ENCODE measurements at places on chromosomes 11 and 22. TPM values are rescaled to one million over a fixed set of nuclear protein-coding genes. Genes with fewer than 3 reads are reported as not detected.
A peak's percentile ranks its signal among the peaks of the same experiment; 100 is the strongest.

- peak; percentile 4 for DNase-seq
Measured at GRCh38 chr11:58958500-58958899, 19.2 kb downstream of the GLYATL1 start.

- peak; percentile 53 for DNase-seq
Measured at GRCh38 chr11:134139873-134140331, 71.0 kb downstream of the JAM3 start.

GRCh38 chr11:82718821-82719220 is 14.8 kb downstream of the FAM181B start:
- no peak for DNase-seq

GRCh38 chr11:102927624-102927990 is 27.9 kb downstream of the MMP13 start:
- DNase-seq, result no peak

DNA sequence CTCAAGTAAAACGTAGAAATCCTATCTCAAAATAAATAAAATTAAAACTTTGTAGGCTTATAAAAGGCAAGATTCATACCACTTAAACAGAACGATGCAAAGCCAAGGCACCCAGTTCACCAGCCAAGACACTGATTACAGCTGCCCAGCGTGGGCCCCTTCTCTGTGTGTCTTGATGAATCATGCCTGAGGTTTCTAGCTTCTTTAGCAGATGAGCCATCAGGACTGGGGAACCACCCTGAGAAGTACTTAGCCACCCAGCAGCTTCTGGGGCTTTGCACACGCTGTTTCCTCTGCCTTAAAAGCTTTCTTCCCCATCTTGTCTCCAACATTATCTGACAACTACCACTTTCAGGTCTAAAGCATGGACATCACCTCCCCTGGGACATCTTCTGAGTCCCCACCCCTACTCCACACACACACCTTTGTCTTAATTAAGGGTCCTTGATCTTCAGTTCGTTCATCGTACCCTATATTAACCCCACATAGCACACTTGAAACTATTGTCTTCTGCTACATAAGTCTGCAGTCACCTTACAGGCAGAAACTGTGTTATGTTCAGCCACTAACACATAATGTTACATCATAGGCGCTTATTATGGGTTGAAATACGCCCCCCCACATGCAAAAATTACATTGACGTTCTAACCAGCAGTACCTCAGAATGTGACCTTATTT is 8.7 kb upstream of the LAYN start:
- DNase-seq, result peak; percentile 87

GRCh38 chr11:95514416-95515110 is 275.0 kb downstream of the FAM76B start:
- no peak for DNase-seq

DNA sequence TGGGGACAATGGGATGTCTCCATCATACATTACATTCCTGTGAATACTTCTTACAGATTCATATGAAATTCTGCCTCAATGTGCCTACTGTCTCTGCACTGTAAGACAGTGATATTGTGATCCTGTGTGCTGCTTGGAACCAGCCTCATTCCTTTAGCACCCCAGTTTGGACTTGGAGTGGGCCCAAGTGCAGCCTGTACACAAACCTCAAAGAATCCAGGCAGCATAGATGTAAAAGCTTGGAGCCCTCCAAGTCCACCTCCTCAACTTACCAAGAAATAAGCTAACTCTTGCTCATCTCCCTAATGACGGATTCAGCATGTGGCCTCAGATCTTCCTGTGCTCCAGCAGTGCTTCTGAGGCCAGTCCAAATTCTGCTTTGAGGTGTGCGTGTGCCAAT is 24.4 kb downstream of the GRAP2 start:
- DNase-seq, result no peak

DNA sequence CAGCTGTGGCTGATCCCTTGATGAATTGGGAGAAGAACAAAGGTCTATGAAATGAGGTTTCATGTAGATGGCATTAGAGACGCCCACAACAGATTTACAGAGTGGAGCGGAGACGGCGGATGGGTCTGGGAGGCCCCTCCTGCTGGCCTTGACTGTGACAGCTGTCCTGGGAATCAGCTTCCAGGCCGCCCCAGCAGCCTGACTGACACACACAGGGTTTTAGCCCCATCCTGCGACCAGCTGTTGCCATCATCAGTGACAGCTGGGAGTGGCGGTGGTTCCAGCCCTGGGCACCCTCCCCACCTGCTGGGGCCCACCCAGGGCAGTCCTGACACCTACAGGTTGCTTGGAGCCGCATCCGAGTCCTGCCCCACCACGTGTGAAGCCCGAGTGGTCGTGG is 64.0 kb upstream of the PPP6R3 start:
- DNase-seq, result no peak

DNA sequence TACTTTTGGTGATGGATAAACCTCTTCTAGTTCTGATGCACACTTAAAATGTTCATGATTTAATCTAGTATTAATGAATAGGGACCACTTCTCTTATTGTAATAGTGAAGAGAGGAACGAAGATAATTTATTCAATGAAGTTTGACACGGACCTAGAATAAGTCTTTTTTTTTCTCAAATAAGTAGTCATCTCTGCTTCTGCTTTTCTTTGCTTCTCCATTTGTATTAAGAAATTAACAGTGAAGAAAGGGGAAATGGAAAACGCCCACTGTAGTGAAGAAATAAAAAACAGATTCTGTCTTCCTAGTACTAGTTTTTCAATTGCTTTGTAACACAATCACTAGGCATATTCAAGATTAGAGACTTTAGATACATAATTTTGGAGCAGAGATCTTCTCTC is 73.0 kb downstream of the CD44 start:
- no peak for DNase-seq

GRCh38 chr22:32617271-32617670 is 142.7 kb downstream of the FBXO7 start:
- DNase-seq, result peak; percentile 10

GRCh38 chr22:22684580-22685561 is 40.5 kb downstream of the GGTLC2 start:
- peak; percentile 47 for DNase-seq

DNA sequence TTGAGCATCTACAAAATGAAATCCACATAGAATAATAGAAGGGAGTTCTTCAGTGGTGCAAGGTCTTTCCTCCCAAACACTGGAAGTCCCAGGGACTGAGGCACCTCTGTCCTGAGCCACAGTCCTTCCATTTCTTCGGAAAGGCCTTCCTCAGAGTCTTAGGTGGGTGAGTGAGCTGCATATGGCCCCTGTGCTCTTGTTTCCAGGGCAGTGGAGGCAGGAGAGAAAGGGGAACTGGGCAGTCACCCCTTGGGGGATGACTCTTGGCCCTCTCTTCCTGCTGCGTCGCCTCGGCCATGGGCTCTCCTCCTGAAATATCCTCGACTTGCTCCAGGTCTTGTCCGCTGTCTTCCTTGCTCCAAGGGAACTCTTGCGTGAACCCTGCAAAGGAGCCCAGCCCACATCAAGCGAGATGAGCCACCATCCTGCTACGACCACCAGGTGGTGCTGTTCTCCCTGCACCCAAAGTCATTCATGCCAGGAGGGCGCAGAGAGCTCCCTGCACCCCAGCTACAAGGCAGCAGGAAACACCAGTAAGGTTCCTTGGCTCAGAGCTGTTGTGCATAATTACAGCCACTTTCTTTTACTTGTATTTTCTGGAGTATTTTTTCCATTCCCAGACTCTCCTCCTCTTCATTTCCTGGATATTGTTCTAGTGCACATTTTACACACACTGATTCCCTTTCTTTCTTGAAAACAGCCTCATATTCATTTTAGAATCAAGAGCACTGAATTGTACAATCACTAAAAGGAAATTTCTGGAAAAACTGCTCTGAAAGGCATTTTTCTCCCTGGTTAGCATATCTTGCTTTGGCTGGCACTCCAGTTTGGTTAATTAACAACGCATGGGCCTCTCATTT is 397.8 kb downstream of the OPCML start:
- peak; percentile 10 for DNase-seq

DNA sequence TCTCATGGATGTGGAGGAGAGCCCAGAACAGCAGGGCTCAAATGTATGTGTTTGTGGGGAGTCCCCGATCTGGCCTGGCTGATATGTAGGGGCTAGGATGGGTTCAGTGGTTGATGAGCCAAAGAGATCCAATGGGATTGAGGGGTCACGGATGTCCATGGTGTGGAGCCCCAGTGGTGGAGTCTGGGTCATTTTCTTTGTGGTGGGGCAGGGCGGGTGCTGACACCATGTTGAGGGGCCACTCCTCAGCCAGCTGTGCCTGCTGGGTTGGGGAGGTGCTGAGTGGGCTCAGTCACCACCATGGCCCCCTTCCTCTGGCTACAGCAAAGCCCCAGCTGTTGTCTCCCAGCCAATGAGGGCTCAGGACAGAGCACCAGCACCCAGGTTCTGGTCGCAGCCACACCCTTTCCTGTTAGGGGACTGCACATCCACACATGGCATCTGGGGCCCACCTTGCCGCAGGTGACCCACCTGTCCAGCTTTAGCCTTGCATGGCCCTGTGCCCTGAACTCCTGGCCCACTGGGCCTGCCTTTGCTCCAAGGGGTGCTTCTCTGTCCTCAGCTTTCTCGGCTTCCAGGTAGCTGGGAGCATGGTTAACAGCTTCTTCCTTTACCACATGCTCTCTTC is 3.2 kb upstream of the GNAZ start:
- DNase-seq, result no peak

- no peak for DNase-seq
Measured at GRCh38 chr11:44418456-44418830, 108.5 kb upstream of the ALX4 start.

DNA sequence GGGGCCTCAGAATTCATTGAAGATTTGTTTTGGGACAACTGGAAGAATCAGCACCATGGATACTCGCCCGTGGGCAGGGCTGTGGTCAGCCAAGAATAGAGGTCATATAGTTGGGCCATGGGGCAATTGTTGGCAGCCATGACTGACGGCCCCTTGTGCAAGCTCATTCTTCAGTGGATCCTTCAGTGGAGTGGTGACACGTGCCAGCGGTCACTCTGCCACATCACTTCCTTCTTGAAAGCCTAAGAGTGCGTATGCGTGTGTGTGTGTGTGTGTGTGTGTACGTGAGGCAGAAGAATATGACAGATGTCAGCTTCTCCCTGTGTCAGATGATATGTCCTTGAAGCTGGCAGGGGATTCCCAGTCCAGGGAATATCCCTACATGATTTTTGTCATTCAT is 1.8 kb upstream of the IL18BP start:
- DNase-seq, result no peak

- no peak for DNase-seq
Measured at GRCh38 chr11:75527130-75527529, 1.4 kb upstream of the GDPD5 start.

DNA sequence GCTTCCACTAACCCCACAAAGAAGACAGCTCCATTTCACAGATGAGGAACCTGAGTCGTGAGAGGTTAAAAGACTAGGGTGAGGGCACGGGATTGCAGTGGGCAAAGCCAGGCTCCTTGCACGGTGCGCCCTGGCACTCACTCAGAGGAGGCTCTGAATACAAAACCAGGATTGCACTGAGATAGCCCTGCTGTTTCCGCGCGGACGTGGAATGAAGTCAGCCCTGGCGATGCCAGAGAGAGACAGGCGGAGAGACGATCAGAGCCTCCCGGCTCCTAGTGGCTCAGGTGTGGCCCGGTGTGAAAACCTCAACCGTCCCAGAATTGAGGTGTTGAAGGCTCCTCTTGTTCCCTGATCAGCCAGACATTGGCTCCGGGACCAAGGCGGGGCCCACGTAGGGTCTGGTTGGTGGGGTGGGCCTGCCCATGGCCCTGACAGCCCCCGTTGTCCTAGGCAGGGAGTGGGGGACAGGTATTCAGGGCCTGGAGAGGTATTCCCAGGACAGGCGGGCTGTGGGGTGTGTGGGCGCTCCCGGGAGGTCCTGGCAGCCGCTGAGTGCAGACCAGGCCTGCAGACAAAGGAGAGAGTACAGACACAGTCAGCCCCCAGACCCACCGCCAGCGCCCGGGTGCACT is 43.1 kb upstream of the LINC01488 start:
- DNase-seq, result no peak

DNA sequence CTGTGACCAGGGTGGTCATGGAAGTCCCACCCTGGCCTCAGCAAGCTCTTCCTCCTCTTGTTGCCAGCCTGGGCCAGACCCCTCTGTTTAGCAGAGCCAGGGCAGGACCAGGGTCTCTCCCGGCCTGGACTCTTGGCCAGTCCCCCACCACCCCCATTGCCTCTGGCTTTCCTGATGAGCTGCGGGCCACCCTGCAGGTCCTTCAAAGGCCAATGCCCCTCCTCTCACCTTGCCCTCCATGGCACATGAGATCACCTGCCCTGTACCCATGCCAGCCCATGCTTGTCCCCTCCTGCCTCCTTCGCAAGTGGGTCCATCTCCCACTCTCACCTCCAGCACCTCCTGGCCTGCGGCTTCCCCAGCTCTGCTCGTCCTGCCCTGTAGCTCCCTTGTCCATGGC is 10.4 kb downstream of the FADS2 start:
- DNase-seq, result no peak

- no peak for DNase-seq
Measured at GRCh38 chr11:120031612-120032600, 106.0 kb downstream of the TRIM29 start.

- DNase-seq, result no peak
Measured at GRCh38 chr22:18974477-18975180, 38.5 kb upstream of the PRODH start.

DNA sequence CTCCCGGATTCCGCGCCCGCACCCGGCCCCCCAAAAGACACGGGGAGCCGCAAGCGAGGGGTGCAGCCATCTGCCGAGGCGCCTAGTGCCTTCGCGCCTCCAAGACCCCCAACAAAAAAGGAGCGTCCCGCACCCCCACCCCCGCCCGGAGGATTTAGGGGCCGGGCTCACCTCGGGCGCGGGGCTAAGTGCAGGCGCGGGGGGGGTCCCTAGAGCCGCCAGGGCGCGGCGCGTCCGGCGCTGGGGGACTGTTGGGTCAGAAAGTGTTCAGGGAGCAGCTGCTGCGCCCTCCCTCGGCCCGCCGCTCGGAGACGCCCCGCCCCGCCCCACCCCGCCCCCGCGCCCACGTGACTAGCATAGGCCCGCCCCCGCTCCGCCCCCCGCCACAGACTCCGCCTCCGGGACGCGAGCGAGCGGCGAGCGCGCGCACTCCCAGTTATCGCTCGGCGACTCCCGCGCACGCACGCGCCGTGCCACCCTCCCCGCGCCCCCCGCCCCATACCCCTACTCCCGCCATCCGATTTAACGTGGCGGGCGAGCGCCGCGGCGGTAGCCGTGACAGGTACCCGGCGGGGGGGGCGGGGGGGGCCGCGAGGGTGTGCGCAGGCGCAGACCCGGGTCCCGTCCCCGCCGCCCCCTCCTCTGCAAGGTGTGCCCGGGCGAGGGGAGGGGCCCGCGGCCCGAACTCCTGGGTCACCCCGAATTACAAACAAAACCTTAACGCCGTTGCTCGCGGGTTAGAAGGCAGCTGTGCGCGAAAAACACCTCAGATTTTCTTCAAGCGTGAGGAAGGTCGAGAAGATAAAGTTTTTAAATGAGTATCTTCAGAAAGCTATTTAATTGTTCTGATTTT is 56.2 kb downstream of the KCNJ4 start:
- peak; percentile 35 for DNase-seq

- DNase-seq, result no peak
Measured at GRCh38 chr11:112016088-112016764, 9.0 kb upstream of the DLAT start.

Gene CD248
- total RNA-seq, result not detected

Gene PNPLA5
- not detected for total RNA-seq

Gene LRRC4C
- total RNA-seq, result not detected

Gene ZNF280B
- 3.0 TPM for total RNA-seq

Gene PATE4
- not detected for total RNA-seq

Gene SLN
- total RNA-seq, result not detected

Gene TPH1
- total RNA-seq, result not detected

Gene GNB1L
- total RNA-seq, result 9.6 TPM

Gene HBE1
- 25.6 TPM for total RNA-seq
